ENCODE measurements at places on chromosomes 6 and 20. TPM values are rescaled to one million over a fixed set of nuclear protein-coding genes. Genes with fewer than 3 reads are reported as not detected.

DNA sequence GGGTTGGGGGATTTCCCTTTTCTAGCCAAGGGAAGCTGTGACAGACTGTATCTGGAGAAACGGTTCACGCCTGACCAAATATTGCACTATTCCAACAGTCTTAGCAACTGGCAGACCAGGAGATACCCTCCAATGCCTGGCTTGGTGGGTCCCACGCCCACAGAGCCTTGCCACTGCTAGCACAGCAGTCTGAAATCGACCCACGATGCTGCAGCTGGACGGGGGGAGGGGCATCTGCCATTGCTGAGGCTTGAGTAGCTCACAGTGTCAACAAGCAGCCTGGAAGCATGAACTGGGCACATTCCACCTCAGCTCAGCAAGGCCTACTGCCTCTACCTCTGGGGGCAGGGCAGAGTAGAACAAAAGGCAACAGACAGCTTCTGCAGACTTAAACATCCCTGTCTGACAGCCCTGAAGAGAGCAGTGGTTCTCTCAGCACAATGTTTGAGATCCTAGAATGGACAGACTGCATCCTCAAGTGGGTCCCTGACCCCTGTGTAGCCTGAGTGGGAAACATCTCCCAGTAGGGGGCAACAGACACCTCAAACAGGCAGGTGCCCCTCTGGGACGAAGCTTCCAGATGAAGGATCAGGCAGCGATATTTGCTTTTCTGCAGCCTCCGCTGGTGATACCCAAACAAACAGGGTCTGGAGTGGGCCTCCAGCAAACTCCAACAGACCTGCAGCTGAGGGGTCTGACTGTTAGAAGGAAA lies 89.9 kb upstream of the ECI2 start:
- no peaks in the 10 kb centered on the region for H3K36me3 ChIP-seq
- H3K4me3 ChIP-seq, result no peak overlapping the region
- peak overlapping the region; percentile 72 for H3K27ac ChIP-seq
- H3K4me1 ChIP-seq, result peaks cover 24% of the 10 kb centered on the region
- H3K27me3 ChIP-seq, result no peaks in the 10 kb centered on the region
- DNase-seq, result peak; percentile 66

DNA sequence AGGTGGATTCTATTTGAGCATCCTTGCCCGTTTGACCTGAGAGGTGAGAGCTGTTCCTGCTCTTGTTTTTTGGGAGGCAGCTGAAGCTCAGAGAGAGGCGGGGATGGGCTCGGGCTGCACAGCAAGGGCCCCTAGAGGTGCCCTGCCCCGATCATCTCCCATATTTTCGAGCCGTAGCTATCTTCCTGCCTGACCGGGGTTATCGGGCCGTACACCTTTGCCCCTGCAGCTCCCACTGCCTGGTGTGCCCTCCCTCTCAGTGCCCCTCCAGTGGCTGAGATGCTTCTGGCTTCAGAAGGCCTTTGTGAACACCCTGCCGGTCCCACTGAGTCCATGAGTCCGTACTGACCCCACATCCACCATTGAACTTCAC lies 6.7 kb downstream of the SRC start:
- no peaks in the 10 kb centered on the region for H3K27me3 ChIP-seq
- peaks cover 10% of the 10 kb centered on the region for H3K36me3 ChIP-seq

DNA sequence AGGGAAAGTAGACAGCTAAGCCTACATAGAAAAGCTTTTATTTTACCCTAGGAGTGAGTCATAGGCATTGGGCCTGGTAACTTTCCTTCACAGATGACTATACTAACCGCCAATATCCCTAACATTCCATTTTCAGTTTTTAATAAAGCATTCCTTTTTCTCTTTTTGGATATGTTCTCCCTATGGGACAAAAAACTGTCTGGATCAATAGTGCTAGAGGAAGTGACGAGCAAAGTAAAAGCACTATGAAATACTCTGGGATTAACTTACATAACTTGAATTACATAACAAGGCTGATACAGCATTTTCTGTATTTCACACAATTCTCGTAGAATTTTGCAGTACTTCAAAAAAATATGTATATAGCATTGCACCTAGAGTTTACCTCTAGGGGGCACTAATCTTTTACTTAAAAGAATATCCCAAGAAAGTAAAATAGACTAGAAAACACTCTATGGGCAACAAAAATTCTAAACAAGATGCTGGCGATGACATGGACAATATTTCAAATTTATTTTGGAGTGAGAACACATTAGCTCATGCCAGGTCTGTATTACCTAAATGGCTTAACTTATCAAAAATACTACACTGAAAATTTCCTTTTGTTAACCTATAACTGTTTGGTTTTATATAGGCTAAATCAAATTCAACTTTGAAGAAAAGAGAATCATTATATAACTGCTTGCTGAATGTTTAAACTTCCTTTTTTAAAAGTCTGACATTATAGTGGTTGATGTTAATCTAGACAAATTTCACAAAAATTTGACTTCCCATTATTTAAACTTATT lies 66.3 kb upstream of the DST start:
- H3K27ac ChIP-seq, result no peak overlapping the region
- no peak overlapping the region for H3K4me3 ChIP-seq
- H3K36me3 ChIP-seq, result no peaks in the 10 kb centered on the region
- peaks cover 22% of the 10 kb centered on the region for H3K4me1 ChIP-seq
- no peaks in the 10 kb centered on the region for H3K27me3 ChIP-seq

GRCh38 chr6:35611240-35611639 lies 77.5 kb downstream of the FKBP5 start:
- H3K4me3 ChIP-seq, result no peak overlapping the region
- no peak for DNase-seq
- H3K27me3 ChIP-seq, result no peaks in the 10 kb centered on the region
- H3K4me1 ChIP-seq, result no peaks in the 10 kb centered on the region
- H3K27ac ChIP-seq, result no peak overlapping the region

Gene C2
- 4.9 TPM for total RNA-seq

All from Caco-2 (cell line).